Peyer's patch (tissue), 4 donors: ENCODE measurements at places on chromosomes 2 and 18.

- no peak for DNase-seq
These were observed 210.9 kb upstream of the PKDCC start for GRCh38 chr2:41836948-41837347.

- DNase-seq = no peak
These were observed 25.6 kb downstream of the GLI2 start for GRCh38 chr2:120761164-120761861.

- no peak for DNase-seq
These were observed 454.7 kb downstream of the CBLN2 start for GRCh38 chr18:72089432-72089831.

DNA sequence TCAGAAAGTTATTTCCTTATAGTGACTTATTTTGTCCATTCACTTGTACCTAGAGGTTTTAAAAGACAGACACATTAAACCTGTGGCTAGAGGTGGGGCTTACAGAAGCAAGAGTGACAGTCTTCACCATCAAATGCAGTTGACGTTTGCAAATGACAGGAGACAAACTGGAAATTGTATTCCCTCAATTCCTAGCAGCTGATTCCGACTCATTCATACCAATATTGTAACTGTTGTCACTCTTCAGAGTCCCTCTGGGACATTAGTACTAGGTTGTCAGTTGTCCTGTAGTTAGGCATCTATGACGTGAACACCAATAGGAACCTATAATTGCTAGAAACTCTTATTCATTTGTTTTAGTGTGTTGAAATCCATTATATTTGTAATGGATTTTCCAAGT is 794.7 kb downstream of the DCC start:
- no peak for DNase-seq

GRCh38 chr18:10322435-10322834 is 132.0 kb upstream of the APCDD1 start:
- DNase-seq = no peak

- DNase-seq = no peak
These were observed 133.0 kb upstream of the EML6 start for GRCh38 chr2:54590216-54591120.

- DNase-seq = no peak
These were observed 13.2 kb downstream of the SPATS2L start for GRCh38 chr2:200319548-200320337.

DNA sequence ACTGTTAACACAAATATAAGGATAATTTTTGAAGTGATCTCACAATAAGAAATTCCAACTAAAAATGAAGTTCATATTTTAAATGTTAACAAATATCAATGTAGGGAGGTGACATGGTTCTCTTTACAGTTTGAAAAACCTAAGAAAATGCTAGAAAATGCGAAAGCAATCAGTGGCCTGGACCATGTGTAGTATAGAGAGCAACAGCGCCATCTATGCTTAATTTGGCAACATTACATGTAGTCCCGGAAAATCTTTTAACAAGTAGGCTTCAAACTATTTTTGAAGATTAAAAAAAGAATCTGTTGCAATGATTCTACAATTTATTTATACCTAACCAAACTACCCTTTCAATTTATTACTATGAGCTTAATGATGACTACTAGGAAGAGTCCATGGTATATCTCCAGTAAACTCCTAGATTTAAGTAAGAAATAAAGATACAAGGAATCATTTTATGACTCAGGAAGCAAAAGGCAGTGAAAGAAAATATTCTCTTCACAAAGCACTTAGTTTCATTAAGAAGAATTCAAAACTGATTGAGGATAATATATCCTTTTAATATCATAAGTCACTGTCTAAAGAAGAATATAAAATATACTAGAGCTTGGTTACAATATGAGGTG is 33.3 kb downstream of the NDUFA10 start:
- no peak for DNase-seq
